ENCODE measurements at places on chromosomes 1 and 21. TPM values are rescaled to one million over a fixed set of nuclear protein-coding genes. Genes with fewer than 3 reads are reported as not detected.
A peak's percentile ranks its signal among the peaks of the same experiment; 100 is the strongest.

- DNase-seq = no peak
Observed at GRCh38 chr1:61638911-61639605, 85.9 kb downstream of the TM2D1 start.

- peak; percentile 37 for DNase-seq
Observed at GRCh38 chr1:33143176-33143575, 38.7 kb downstream of the TRIM62 start.

- DNase-seq = peak; percentile 38
Observed at GRCh38 chr21:34630536-34631143, 15.7 kb upstream of the RCAN1 start.

DNA sequence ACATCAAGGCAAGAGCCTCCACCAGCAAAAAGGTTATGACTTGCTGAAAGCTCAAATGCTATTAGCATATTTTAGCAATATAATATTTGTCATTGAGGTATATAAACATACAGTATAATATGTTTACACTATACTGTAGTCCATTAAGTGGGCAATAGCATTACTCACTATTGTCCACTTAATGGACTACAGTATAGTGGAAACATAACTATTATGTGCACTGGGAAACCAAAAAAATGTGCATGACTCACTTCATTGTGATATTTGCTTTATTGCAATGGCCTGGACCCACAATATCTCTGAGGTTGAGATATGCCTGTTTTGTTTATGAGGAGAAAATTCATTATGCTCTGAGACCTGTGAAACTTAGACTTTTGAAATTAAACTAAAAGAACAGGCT is 300.0 kb downstream of the BARHL2 start:
- DNase-seq = no peak

- peak; percentile 34 for DNase-seq
Observed at GRCh38 chr1:96416111-96416595, 305.4 kb upstream of the PTBP2 start.

BARHL2 gene
- total RNA-seq = not detected

DNA sequence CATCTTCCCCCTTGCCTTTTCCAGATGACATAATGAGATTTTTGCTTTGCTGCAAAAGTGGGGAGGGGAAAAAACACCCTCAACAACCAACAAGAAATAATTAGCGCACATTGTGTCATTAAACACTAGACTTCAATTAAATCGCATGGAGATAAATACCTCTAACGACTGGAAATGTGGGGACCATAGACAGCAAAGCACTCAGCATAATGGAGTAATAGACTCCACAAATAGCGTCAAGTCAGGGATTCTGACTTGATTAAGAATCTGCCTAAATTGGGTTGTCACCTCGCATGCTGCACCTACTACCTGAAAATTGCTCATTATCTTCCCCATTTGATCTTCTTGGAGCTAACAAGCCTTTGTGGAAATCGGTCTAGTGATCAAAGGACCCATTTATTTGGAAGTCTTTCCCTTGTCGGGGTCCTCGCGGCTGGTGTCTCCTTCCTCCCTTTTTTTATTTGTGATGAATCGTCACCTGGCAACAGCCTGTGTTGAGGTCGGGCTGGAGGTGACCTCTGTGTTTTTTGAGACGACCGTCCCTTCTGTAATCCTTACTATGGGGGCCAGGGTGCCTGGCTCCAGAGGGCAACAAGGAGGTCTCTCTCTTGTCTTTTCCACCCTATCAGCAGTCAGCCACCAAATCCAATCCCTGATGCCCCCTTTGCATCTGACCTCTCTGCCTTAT is 75.3 kb upstream of the IGSF21 start:
- DNase-seq = no peak

DNA sequence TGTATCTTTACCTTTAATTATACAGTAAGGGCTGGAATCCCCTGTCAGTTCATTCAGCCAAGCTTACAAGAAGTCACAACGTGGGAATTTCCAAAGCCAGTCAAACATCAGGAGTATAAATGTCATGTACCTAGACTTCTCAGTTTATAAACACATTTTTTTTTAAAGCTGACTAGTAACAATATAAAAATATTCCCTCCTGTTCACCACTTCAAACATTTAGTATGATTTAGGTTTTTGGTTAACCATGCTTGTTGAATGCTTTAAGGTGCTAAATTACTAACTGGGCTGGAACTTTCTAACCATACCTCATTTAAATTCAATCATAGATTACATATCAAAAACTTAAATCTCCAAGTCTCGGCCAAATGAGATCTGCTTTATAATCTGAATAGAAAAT is 44.0 kb downstream of the JAK1 start:
- DNase-seq = no peak

UBASH3A gene
- 0.15 TPM for total RNA-seq

DNA sequence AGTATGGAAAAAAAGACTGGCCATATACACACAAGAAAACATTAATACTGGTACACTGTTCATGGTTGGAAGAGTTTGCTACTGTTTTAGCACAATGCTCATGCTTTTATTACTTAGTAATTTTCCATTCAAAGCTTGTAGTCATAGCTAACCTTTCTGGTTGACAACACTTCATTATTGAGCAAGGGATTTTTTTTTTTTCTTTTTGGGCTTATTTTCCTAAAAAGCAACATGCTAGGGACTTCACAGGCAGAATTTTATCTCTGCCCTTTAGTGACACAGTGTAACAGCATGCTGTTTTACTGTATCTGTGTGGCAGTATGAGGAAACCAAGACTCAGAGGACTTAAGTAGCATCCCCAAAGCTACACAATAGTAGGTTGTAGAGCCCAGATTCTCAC is 58.5 kb downstream of the FGGY start:
- no peak for DNase-seq
